Kidney (tissue), 22 donors: ENCODE measurements at places on chromosomes 1 and 21. TPM values are rescaled to one million over a fixed set of nuclear protein-coding genes. Genes with fewer than 3 reads are reported as not detected.

Gene B3GALT5
- 0.24 TPM for polyA plus RNA-seq

Gene TAF12
- 22.8 TPM for polyA plus RNA-seq

Gene CFH
- 24.8 TPM for polyA plus RNA-seq

Gene AMY1B
- not detected for polyA plus RNA-seq

Gene OR6K3
- not detected for polyA plus RNA-seq

Gene MATN1
- polyA plus RNA-seq = not detected

Gene EPHX1
- polyA plus RNA-seq = 178 TPM

Gene PYGO2
- 26.9 TPM for polyA plus RNA-seq

Gene APOBEC4
- not detected for polyA plus RNA-seq

Gene FCER1G
- 38.9 TPM for polyA plus RNA-seq

Gene GJB5
- not detected for polyA plus RNA-seq

Gene KAZN
- 17.4 TPM for polyA plus RNA-seq

Gene IL6R
- 6.2 TPM for polyA plus RNA-seq

Gene RERE
- 37.2 TPM for polyA plus RNA-seq

Gene GABRD
- polyA plus RNA-seq = 1.1 TPM

Gene OR6N1
- not detected for polyA plus RNA-seq

Gene SETDB1
- 12.1 TPM for polyA plus RNA-seq

Gene SNX7
- polyA plus RNA-seq = 28.4 TPM

Gene KDM1A
- 33.3 TPM for polyA plus RNA-seq

Gene CTSK
- polyA plus RNA-seq = 11.6 TPM

Gene TARBP1
- polyA plus RNA-seq = 14.3 TPM

Gene SMAP2
- polyA plus RNA-seq = 17.9 TPM

Gene AUNIP
- polyA plus RNA-seq = not detected

Gene FAM177B
- polyA plus RNA-seq = not detected

Gene C8A
- polyA plus RNA-seq = not detected

Gene SPRR2A
- polyA plus RNA-seq = not detected
